Stimulated activated CD8-positive, alpha-beta memory T cell treated with anti-CD3 and anti-CD28 coated beads, Interleukin-2, amount 100 ng/mL, for 1 hour (primary cell): ENCODE measurements at places on chromosomes 12 and 14.

DNA sequence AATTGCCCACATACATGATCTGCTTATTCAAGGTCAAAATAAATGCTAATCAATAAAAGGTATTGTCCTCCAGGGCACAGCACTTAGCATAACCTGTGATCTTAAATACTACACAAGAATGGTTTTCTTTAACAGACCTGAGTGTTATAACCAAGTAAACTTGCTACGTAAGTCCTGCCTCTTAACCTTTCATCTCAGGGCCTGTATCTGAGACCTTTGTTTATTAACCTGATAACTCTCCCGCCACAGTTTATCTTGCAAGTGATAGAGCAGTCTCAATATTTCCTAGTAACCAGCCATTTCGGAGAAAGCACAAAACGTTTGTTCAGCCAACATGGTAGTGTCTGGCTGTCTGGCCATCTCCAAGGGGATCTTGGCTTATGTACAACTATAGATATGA, 88.4 kb downstream of the DUSP6 start:
- DNase-seq: no peak

- DNase-seq: no peak
Observed at GRCh38 chr12:44847403-44847802, 28.7 kb downstream of the NELL2 start.

DNA sequence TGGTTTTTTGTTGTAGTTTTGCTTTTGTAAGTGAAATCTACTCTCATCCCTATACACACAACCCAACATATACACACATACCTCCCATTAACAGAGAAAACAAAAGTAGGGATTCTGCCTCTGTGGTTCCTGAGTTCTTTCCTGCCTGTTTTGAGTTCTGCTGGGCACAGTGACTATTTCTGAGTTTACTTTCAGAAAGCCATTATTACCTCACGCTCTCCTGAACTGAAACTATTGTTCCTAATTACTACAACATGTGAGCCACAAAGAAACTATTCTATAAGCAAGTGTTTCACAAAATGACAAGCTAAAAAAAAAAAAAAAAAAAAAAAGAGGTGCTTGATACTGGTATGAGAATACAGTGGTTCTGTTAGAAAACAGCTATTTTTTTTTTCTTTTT, 110.9 kb downstream of the ALG10B start:
- no peak for DNase-seq

DNA sequence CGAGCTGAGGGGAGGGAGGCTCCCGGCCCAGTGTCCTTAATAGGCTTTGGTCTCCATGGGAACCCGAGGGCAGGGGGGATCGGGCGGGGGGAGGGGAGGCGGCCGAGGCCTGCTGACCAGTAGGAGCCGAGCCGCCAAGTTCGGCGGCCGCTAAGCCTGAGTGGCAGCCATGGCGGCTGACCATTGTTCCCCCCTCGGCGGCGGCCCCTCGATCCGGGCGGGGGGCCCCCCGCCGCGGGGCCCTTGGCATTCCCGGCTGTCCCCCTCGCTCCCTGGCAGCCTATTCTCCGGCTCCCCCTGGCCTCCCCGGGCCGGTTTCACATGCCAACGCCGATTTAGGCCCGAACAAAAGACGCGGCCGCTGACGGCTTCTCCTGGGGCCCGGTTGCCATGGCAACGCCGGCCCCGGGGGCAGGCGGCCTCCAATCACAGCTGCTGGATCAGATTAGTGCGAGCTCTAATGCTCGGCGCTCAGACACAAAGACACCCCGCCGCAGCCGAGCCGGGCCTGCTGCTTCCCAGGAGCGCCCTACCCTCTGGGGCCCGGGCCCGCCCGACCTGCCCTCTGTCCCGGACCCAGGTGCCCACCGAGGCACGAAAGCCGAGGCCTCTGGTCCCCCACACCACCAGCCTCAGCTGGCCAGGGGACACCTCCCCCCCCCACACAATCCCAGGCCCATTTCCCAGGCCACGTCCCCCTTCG, 7.3 kb downstream of the MSI1 start:
- DNase-seq: no peak

DNA sequence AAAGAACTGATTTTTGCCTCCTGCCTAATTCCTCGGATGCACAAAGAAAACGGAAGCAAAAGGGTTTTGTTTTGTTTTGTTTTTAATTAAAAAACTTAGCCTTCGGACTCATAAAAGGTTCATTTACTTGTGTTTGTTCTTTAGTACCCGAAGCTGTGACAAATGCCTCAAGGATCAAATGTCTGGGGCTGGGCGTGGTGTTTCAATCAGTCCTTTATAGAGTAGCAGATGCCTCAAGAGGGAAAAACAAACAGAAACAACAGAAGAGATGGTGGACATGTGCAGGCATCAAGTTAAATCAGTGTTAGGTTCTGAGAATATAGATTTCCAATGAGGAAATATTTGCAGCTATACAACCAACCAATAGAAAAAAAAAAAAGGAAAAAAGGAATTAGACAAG, 1.6 kb upstream of the WIF1 start:
- no peak for DNase-seq

- DNase-seq: no peak
Observed at GRCh38 chr12:105317942-105318621, 12.4 kb upstream of the C12orf75 start.

DNA sequence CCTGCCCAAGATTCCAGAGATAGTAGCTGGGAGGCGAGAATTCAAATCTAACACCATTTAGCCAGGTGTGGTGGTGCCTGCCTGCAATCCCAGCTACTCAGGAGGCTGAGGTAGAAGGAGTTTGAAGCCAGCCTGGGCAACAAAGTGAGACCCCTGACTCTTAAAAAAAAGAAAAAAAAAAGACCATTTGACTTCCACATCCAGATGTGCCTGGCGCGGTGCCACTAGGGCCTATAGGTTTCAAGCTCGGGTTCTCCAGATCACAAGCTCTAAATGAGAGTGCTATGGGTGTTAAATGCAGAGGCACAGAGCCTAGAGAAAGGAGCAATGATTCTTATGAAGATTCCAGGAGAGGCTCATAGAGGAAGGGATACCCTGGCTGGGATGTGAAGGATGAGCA, 22.5 kb downstream of the SYNE3 start:
- no peak for DNase-seq

GRCh38 chr14:61222388-61222787, 58.8 kb downstream of the TMEM30B start:
- no peak for DNase-seq

GRCh38 chr12:53166837-53167236, 13.7 kb upstream of the ZNF740 start:
- no peak for DNase-seq

DNA sequence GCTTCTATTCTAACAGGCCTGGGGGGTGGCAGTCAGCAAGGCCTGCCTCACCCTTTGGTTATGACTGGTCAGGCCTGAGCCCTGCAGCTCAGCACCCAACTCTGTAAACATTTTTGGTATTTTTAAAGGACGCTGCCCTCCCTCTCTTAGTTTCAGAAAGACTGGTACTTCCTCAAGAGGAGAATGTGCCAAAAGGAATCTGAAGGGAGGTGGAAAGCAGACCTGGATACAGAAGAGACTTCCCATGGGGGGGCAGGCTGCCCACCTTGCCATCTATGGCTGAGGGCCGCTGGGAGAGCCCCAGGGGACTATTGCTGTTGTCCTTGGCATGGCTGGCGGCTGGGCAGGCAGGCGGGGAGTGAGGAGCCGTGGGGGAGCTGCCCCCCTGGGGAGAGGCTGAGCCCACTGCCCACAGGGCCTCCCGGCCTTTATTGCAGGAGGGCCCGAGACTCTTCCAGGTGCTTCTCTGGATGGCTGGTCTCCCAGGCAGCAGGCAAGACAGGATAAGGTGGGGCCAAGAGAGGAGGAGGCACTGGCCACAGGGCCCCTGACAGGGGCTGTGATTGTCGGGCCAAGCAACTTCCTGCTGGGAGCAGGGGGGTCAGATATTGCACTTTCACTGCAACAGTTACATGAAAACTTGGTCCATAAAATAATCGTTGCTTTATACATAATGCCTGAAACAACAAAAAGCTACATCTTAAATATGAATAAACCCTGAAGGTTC, 3.5 kb downstream of the ARL6IP4 start:
- no peak for DNase-seq

- no peak for DNase-seq
Observed at GRCh38 chr14:23160924-23161522, 22.4 kb downstream of the SLC7A8 start.

- DNase-seq: no peak
Observed at GRCh38 chr14:89955022-89955744, 544 bp upstream of the TDP1 start.

GRCh38 chr14:100955201-100955600, 51.7 kb upstream of the RTL1 start:
- DNase-seq: no peak

DNA sequence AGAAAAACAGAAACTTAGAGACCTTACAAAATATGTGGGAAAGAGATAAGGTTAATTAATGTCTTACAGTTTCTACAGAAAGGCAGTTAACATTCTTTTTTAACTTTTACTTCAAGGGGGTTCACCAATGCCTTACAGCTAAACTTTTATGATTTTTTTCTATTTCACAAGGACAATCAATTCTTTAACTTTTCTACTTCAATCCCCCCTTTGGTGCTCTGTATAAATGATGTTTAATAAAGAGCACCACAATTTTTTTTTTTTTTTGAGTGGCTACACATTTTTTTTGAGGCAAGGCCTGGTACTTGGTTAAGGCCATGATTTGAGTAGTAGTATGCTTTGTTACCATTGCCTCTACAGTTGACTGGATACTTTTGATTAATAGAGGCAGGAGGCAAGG, 279.6 kb downstream of the PRKD1 start:
- no peak for DNase-seq

GRCh38 chr12:2959192-2959504, at the start of gene TEAD4:
TEAD4 (plus strand) TSS chr12:2959397.
- no peak for DNase-seq

- no peak for DNase-seq
Observed at GRCh38 chr12:71218616-71219015, 60.8 kb upstream of the TSPAN8 start.

- no peak for DNase-seq
Observed at GRCh38 chr12:29167445-29167844, 18.4 kb downstream of the FAR2 start.

- DNase-seq: no peak
Observed at GRCh38 chr12:24084800-24085199, 135.3 kb upstream of the SOX5 start.

- DNase-seq: no peak
Observed at GRCh38 chr14:86115972-86116371, 586.0 kb downstream of the FLRT2 start.

DNA sequence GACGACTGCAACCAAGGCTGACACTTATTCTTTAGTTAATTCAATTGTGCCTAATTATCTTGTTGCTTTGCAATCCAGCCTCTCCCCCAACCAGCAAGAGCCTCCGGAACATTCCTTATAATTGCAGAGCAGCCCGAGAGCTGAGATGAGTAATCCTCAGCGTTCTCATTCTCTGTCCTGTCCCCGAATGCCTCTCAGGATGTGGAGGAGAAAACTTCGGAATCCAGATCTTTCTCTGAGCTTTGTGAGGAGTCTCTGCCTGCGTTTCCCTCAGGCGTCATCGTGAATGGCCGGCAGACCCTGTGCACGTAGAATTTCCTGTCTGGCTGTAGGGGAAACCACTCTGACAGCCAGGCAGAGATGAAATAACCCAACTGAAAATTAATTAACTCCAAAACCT, 160.5 kb upstream of the DIO3 start:
- DNase-seq: no peak

GRCh38 chr12:45833401-45833800, 103.9 kb downstream of the ARID2 start:
- DNase-seq: no peak

DNA sequence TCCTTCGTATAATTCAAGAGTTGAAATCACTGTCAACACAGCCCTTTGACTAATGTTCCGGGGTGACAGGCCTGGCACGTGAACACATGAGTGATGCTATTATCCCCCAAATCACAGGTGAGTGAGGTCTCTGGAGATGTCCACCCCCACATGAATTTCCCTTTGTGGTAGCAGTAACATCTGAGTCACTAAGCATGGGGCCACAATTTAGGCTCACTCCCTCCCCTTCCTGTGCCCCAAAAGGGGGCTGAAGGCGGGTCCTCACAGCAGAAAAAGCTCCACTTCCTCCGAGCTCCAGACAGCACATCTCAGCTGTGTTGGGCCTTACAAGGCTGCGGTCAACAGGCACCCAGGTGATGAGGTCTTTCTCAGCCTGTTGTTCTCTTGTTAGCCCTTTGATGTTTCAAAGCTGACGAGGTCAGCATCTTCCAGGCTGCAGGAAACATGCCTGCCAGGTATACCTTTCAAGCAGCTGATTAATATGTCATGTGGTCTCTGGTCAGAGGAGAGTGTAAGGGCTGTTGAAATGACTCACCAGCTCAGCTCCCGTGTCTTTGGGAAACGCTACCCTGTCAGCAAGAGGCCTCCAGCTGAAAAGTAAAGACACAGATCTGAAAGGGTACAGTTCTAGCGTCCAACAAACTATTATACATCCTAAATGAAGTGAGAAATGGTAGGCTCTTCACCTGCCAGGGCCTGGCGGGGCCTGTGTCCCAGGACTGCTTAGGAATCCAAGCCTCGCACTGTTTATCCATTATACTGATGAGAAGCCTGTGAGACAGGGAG, 107.3 kb downstream of the ZFP36L1 start:
- DNase-seq: peak; percentile 66

GRCh38 chr14:28157887-28158791, 608.4 kb upstream of the FOXG1 start:
- DNase-seq: no peak
